Stimulated activated CD8-positive, alpha-beta memory T cell treated with anti-CD3 and anti-CD28 coated beads, Interleukin-4, amount 100 ng/mL, for 1 hour (primary cell): ENCODE measurements at places on chromosomes 5 and 9.

GRCh38 chr5:76546497-76547102, 76.6 kb downstream of the F2RL2 start:
- no peak for DNase-seq

DNA sequence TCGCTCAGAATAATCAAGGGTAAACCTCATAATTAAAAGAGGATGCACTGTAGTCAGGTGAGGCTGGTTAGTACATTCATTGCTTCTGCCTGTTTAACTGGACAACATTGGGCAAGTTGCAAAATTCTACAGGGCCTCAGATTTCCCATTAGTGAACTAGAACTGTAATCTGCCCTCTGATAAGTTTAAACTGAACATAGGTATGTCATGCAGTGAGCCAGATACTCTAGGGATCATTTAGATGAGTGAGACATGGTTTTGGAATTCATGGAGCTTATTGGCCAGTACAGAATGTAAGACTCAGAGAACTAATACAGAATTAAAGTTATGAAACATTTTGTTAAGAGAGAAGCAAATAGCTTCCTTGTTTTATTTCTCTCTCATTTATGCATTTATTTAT, 35.9 kb downstream of the RNF44 start:
- no peak for DNase-seq

DNA sequence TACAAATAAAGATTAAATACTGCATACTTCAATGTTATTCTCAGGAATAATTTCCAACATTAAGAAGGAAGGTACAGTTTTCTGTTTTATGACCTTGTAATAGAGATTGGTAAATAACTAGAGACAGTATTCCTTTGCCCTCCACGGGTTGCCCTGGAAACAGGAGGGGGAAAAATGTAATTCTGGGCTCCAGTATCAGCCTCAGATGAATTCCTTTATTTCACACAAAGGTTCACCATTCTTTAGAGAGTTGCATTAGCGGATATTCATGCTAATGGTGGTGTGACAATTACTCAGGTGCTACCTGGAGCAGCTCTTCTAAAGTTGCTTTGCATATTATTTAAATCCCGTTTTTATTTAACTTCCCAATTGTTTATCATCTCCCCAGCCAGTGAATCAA, 42.6 kb downstream of the CETN3 start:
- no peak for DNase-seq

GRCh38 chr5:76808141-76808691, 10.6 kb upstream of the F2RL1 start:
- DNase-seq, result no peak

- DNase-seq, result no peak
Observed at GRCh38 chr9:8863886-8864544, 1064.4 kb upstream of the DMAC1 start.

- no peak for DNase-seq
Observed at GRCh38 chr9:16304301-16304700, 566.2 kb downstream of the BNC2 start.
